ENCODE measurements at places on chromosomes 12 and 14. TPM values are rescaled to one million over a fixed set of nuclear protein-coding genes. Genes with fewer than 3 reads are reported as not detected.

DNA sequence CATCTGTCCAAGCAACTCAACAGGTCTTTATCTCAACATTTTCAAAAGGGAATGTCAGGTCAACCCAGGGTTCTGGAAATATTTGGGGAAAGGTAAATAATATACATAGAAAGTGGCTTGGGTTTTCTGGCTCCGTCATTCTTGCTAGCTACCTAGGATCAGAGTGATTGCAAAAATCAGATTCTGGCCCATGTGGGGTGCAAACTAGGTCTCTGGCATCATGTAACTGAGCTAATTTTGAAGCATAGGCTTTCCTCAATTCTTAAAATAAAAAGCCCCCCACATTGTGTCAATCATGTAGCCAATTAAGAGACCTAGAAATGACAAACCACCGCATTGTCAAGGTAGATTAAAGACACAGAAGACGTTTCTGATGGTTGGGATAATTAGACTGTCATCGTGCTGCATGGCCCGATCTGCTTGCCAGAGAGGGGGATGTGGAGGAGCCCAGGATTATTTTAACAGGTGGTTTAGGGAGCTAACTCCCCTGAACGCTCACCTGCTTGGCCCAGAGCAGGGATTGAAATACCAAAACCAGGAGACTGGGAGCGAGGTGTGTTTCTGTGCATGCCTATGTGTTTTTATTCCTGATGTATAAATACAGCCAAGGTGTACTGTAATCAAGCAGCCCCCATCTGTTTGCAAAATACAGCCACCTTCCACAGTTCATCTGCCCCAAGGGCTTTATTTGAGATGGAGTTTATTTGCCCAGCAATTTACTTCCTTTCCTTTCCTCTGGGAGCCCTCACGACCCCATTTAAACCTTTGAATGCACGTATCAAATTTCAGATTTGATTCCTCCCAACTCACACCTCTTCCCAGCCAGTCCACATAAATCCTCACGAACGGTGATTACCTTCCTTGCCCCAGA, 189.5 kb downstream of the TTC8 start:
- H3K4me1 ChIP-seq, result no peaks in the 10 kb centered on the region
- H3K27me3 ChIP-seq, result no peaks in the 10 kb centered on the region
- H3K36me3 ChIP-seq, result no peaks in the 10 kb centered on the region
- no peak overlapping the region for H3K4me3 ChIP-seq
- no peak overlapping the region for H3K27ac ChIP-seq
- DNase-seq, result no peak

The NID2 gene
- 6.1 TPM for total RNA-seq

The FOXJ2 gene
- total RNA-seq, result 8.2 TPM

- H3K4me3 ChIP-seq, result no peak overlapping the region
- no peak overlapping the region for H3K27ac ChIP-seq
- H3K36me3 ChIP-seq, result no peaks in the 10 kb centered on the region
- no peaks in the 10 kb centered on the region for H3K4me1 ChIP-seq
- no peaks in the 10 kb centered on the region for H3K27me3 ChIP-seq
These were observed 127.9 kb upstream of the TMPO start for GRCh38 chr12:98387444-98387843.

Measured in H1 (cell line).